Right renal cortex interstitium (tissue), 3 donors: ENCODE measurements at places on chromosomes 1 and 21. TPM values are rescaled to one million over a fixed set of nuclear protein-coding genes. Genes with fewer than 3 reads are reported as not detected.

KLHDC8A gene
- polyA plus RNA-seq = 1.6 TPM

C1orf53 gene
- polyA plus RNA-seq = 2.6 TPM

FCRL4 gene
- not detected for polyA plus RNA-seq

MYOG gene
- 0.14 TPM for polyA plus RNA-seq

PLEKHA6 gene
- polyA plus RNA-seq = 39.7 TPM

CFAP141 gene
- polyA plus RNA-seq = not detected

RNASEL gene
- polyA plus RNA-seq = 10.7 TPM

PTPRU gene
- 10.6 TPM for polyA plus RNA-seq

RSPO1 gene
- 6.3 TPM for polyA plus RNA-seq

CR1L gene
- polyA plus RNA-seq = 1.6 TPM

UTS2 gene
- 0.12 TPM for polyA plus RNA-seq

PPFIA4 gene
- polyA plus RNA-seq = 5.8 TPM

RNF186 gene
- not detected for polyA plus RNA-seq

C1QA gene
- polyA plus RNA-seq = 13.7 TPM
